Upper lobe of right lung (tissue), 1 donor: ENCODE measurements at places on chromosomes 11 and 22. TPM values are rescaled to one million over a fixed set of nuclear protein-coding genes. Genes with fewer than 3 reads are reported as not detected.

- H3K4me1 ChIP-seq: no peaks in the 10 kb centered on the region
- no peaks in the 10 kb centered on the region for H3K36me3 ChIP-seq
- no peak overlapping the region for H3K4me3 ChIP-seq
- no peak for DNase-seq
- H3K27me3 ChIP-seq: no peaks in the 10 kb centered on the region
These were observed 163.9 kb upstream of the ZC3H12C start for GRCh38 chr11:109929308-109929707.

DNA sequence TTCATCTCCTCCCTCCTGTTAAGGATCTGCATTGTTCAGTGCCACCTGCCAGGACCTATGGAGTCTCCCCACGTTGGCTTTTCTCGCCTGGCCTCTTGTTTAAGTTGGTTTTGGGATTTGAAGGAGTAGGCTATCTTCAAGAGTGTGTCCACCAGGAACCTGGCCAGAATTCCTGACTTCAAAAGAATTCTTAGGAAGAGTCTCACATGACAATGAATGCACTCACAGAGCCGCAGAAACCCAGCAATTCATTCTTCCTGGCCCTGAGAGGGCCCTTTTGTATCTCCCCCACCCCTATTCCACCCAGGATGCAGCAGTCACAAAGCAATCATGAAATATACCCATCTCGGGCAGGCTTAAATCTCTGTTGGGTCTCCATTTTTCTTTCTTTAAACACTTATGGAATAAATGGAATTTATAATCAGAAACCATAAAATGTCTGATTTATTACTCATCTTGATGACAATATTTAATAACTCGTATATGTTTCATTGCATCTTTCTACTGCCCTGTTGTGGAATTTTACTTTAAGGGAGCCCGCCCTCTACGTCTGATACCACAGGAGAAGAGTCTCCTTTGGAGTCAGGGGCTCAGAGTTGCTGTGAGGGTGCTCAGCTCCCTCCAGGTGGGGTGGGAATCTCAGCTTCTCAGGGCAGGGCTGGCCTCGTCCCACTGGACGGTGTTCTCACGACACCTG lies 507.0 kb downstream of the NTM start:
- H3K36me3 ChIP-seq: no peaks in the 10 kb centered on the region
- no peak for DNase-seq
- no peaks in the 10 kb centered on the region for H3K27me3 ChIP-seq
- H3K4me3 ChIP-seq: no peak overlapping the region

GRCh38 chr11:114237321-114238280 lies 58.6 kb upstream of the NNMT start:
- peaks cover 42% of the 10 kb centered on the region for H3K36me3 ChIP-seq
- no peaks in the 10 kb centered on the region for H3K27me3 ChIP-seq
- H3K4me1 ChIP-seq: peaks cover 11% of the 10 kb centered on the region
- no peak overlapping the region for H3K4me3 ChIP-seq
- no peak for DNase-seq

- peak overlapping the region; percentile 98 for H3K27ac ChIP-seq
- no peaks in the 10 kb centered on the region for H3K36me3 ChIP-seq
- peak; percentile 72 for DNase-seq
- H3K4me1 ChIP-seq: peaks cover 40% of the 10 kb centered on the region
These were observed 14.1 kb downstream of the MIAT start for GRCh38 chr22:26671317-26672059.

- peaks cover 16% of the 10 kb centered on the region for H3K36me3 ChIP-seq
- no peak for DNase-seq
- H3K27me3 ChIP-seq: no peaks in the 10 kb centered on the region
- peak overlapping the region; percentile 88 for H3K4me3 ChIP-seq
These were observed 311 bp downstream of the BRD1 start for GRCh38 chr22:49827271-49827852.

DNA sequence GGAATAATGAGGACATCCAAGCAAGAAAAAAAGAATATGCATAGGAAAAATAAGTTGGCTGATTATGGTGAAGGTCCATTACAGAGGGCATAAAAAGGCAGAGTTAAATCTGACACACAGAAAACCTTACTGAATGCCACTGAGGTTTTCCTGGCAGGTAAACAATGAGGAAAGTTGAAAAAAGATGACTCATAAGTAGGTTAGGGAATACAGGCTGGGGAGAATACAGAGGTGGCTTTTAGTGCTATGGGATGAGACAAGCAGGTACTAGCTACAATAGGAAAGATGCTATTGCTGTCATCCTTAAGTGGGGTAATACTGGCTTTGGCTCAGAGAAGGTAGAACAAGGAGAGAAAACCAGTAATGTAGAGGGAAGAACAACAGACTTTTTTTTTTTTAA lies 44.7 kb downstream of the CSTF3 start:
- no peaks in the 10 kb centered on the region for H3K27me3 ChIP-seq
- no peaks in the 10 kb centered on the region for H3K36me3 ChIP-seq
- no peaks in the 10 kb centered on the region for H3K4me1 ChIP-seq
- no peak for DNase-seq
- no peak overlapping the region for H3K4me3 ChIP-seq

DNA sequence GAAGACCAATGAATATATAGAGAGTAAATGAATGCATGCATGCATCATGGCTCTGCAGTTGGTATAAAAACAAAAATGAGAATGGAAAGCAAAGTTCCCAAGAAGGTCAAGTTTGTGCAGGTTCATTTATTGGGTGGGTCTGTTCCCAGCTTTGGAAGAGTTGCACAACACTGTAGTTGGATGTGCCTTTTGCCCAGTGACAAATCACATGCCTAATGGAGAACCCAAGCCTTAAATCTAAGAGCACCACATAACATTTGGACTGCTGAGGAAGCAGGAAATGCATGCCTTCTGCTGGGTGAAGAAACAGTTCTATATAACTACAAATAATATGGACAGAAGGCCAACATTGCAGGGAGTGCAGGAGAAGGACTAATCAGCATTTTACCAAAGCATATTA lies 30.6 kb downstream of the PRCP start:
- DNase-seq: no peak
- peaks cover 21% of the 10 kb centered on the region for H3K4me1 ChIP-seq
- no peak overlapping the region for H3K4me3 ChIP-seq

FOSL1 gene
- 3.9 TPM for total RNA-seq
